ENCODE measurements at places on chromosomes 7 and 10. TPM values are rescaled to one million over a fixed set of nuclear protein-coding genes. Genes with fewer than 3 reads are reported as not detected.

SCIN gene
- total RNA-seq, result 0.17 TPM

C10orf120 gene
- not detected for total RNA-seq

PHYHIPL gene
- total RNA-seq, result not detected

AEBP1 gene
- 133 TPM for total RNA-seq

KIF5B gene
- 122 TPM for total RNA-seq
